ENCODE measurements at places on chromosomes 7 and 10.

DNA sequence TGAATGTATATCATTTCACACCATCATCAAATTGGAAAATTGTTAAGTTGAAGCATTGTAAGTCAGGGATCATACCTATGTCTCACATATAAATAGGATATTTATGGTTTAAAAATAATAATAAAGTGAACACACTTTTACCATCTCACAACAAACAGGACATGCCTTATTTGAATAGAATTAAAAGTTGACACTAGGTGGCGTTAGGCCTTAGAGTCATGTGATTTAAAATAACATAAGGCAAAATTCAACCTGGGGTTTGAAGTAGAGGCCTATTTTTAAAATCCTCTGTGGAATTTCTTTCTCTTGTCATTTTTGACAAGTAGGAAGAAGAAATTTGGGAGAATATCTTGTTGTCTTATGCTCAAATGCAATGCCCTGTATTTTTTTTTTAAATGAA, 184.7 kb upstream of the PCDH15 start:
- peak; percentile 1 for DNase-seq

- peak; percentile 83 for DNase-seq
These were observed 20.9 kb upstream of the KLF6 start for GRCh38 chr10:3805791-3806461.

DNA sequence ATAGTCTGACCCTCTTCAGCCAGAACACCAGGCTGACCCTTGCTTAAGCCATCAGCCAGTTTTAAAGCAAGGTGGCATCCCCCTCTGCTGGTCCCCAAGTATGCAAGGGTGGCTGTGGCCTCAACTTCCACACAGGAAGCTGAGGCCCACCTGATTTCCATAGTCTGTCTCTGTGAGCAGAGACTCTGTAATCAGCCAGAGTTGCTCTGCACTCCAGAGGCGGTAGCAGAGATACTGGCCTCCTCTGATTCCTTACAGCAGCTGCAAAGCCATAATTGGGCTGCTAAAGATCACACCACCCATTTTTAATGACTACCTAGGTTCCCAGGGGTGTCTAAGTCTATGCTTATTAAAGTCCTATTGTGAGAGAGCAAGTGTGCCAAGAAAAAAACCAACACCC, 1.8 kb downstream of the PDAP1 start:
- DNase-seq, result no peak

- DNase-seq, result peak; percentile 38
These were observed 2.8 kb downstream of the RSBN1L start for GRCh38 chr7:77699056-77699455.

DNA sequence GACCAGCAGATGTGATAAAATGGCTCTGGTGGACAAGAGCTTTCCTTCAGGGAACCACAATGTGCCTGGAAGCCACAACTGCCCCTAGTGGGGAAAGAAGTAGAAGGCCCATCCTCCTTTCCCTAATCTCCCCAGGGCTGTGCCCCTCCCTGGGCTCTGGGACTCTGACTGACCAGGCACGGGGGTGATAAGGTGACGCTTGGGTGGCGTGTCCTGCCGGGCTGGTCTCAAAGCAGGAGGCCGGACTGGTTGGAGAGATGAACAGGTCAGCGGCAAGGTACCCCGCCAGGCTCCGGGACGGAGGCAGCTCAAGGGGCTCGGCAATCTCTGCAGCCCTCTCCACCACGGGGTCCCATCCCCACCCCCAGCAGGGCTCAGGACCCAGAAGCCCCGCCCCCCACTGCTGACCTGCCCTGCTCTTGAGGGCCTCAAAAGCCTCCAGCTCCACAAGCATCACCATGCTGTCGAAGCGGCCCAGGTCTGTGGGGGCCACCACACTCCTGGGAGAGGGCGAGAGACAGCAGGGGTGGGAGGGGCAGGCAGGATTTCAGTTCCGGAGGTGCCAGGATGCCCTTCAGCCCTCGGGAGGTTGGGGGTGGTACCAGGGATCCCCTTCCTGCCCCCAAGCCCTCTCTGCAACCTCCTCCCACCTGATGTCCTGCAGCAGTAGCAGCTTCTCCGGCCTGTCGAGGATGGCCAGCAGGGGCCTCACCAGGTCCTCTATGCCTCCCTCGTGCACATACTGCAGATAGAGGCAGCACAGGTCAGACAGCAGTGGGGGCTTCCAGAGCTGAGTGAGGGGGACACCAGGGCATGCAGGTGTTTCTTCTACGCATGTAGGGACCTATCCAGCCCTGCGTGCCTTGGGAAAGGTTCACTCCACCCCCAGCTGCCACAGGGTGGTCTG, 12.2 kb downstream of the LZTS2 start:
- no peak for DNase-seq

- DNase-seq, result peak; percentile 87
These were observed 166.2 kb downstream of the PKD1L1 start for GRCh38 chr7:47782022-47782421.

Data from astrocyte (in vitro differentiated cells and primary cell).